ENCODE measurements at places on chromosomes 16 and 17.

GRCh38 chr17:75848523-75849278 lies 4.5 kb upstream of the UNC13D start:
- peak; percentile 73 for DNase-seq

DNA sequence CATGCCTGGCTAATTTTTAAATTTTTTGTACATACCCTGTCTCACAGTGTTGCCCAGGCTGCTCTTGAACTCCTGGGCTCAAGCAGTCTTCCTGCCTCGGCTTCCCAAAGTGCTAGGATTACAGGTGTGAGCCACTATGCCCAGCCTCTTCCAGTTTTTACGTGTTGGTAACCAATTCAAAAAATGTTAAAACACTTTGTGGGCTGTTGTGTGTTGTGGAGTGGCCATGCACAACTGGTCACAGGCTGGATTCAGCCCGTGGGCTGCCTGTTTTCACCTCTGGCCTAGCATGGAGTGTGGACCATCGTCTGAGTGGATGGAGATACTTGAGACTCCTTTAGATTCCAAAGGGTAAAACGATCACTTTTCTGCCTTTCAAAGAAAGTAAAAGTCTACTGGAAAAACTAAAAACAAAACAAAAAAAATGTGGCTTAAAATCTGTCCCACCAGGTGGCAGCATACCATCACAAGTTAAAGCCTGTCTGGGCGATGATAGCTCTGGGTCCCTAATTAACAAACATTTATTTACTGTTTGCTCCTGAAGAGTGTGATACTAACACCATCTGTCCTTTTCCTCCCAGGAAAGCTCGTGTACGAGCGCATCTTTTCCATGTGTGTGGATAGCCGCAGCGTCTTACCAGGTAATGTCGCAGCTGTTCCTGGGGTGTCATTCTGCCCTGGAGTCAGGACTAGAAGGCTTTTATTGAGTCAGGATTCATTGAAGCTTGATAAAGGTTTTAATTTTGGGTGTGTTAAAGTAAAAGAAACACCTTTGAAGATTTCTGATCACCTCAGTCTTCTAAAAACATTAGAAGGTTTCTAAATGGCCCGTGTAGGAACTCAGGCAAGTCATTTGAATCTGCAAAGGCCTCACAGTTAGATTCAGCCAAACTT lies 45.8 kb downstream of the VPS35L start:
- DNase-seq, result peak; percentile 35

- no peak for DNase-seq
These were observed 98.6 kb downstream of the KPNA2 start for GRCh38 chr17:68134046-68134637.

- no peak for DNase-seq
These were observed at the start of gene OR3A2 for GRCh38 chr17:3385869-3386816. OR3A2 (minus strand) TSS chr17:3386308.

DNA sequence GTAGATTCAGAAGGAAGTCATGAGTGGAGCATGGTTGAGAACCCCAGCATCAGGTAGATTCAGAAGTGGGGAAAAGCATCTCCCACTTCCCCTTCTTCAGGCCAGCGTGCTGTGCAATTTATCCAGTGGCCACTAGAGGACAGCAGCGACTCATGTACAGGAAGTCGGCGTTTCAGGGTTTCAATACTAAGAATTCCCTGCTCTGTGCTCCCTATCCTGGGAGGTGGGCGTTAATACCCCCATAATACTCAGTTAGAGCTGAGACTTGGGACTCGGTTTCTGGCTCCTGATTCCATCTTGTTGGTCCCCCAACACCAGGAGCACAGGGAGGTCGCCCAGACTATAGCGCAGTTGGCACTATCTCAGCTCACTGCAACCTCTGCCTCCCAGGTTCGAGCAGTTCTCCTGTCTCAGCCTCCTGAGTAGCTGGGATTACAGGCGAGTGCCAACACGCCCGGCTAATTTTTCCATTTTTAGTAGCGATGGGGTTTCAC lies 75.3 kb upstream of the AMZ2 start:
- DNase-seq, result peak; percentile 75

DNA sequence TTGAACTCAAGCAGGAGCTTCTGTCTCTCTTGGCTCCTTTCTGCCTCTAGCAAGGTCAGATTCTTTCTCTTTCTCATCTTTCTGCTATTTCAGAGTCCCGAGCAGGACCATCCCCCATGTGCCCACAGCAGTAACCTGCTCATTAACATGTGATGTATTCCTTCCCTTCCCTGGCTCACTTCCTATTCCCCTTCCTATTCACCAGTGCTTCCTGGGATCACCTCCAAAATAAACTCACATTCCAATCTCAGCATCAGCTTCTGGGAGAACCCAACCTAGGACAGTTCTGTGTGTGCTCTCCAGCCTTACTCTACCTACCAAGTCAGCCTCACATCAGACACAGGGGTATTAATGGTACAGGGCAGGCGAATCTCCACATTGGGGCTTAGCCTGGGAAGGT lies 546.4 kb upstream of the SALL1 start:
- no peak for DNase-seq

DNA sequence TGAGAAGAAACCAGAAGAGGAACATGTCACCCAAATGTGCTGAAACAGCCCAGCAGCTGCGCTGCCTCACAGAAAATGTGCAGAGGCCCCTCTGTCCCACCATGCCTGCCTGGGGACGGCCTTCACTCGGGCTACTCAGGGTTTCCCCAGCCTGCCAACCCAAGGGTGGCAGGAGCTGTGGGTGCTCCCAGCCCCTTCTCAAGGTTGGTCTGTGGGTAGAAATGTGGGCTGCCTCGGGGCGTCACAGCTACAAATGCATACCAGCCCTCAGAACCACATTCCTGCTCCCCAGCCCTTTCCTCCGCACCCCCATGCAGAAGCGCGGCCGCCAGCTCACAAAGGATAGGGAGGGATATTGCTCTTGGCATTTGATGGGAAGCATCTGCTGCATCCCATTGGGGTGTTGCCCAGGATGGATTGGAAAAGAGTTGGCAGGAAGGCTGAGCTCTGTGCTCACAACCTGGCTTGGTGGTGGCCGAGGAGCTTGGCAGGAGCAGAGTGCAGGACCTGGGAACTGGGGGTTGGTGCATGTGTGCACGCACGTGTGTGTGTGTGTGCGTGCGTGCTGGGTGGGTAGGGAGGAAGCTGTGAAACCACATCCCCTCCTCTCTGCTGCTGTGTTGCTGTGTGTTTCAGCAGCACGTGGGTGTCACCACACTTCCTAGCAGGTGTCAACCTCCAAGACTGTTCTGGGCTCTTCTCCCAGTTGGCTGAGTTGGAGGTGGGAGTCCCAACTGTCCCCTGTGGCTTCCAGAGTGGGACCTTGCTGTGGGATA lies 304.4 kb downstream of the SEC14L1 start:
- peak; percentile 84 for DNase-seq

DNA sequence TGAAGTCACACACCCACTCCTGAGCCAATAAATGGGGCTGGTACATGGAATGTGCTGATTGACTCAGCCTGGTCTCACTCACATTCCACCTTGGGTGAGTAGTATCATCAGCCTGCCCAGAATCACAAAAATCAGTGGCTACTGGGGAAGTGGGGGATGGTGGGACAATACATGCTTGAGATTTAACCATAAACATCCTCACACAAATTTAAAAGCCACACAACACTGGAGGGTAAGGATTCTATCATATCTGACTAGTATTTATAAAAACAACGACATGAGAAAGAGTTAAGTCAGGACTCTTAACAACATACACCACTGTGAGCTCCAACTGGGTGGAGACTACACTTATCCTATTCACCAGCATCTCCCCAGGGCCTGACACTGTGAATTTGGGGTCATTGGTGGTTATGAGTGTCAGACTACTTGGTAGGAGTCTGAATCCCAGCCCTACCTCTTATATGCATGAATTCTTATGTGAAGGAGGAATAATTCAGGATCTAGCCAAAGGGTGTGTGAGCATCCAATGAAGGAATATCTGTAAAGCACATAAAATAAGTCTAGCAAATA lies 26.0 kb upstream of the IRX6 start:
- DNase-seq, result no peak

DNA sequence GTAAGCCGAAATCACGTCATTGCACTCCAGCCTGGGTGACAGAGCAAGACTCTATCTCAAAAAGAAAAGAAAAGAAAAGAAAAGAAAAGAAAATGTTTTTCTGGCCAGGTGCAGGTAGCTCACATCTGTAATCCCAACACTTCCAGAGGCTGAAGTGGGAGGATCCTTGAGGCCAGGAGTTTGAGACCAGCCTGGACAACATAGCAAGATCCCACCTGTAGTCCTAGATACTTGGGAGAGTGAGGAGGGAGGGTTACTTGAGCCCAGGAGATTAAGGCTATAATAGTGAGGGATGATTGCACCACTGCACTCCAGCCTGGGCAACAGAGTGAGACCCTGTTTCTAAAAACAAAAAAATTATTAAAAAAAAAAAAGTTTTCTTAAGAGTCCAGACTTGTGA lies 2.5 kb upstream of the ATP5MC1 start:
- no peak for DNase-seq

GRCh38 chr17:59219992-59220327 lies 351 bp upstream of the GDPD1 start:
- DNase-seq, result no peak

- no peak for DNase-seq
These were observed 26.5 kb upstream of the SLC25A19 start for GRCh38 chr17:75315541-75316243.

- DNase-seq, result no peak
These were observed 6.3 kb downstream of the LMF1 start for GRCh38 chr16:964356-965035.

- no peak for DNase-seq
These were observed 105.5 kb downstream of the PRKCA start for GRCh38 chr17:66407864-66408263.

GRCh38 chr16:87203060-87203656 lies 114.0 kb downstream of the C16orf95 start:
- DNase-seq, result peak; percentile 77

GRCh38 chr16:84237994-84238750 lies 1.6 kb downstream of the KCNG4 start:
- DNase-seq, result no peak

- DNase-seq, result no peak
These were observed 22.3 kb upstream of the SMG1 start for GRCh38 chr16:18948372-18949020.

GRCh38 chr17:39205112-39205526 lies 5.0 kb downstream of the RPL19 start:
- no peak for DNase-seq

GRCh38 chr17:19727501-19728078 lies 11.2 kb upstream of the SLC47A2 start:
- DNase-seq, result peak; percentile 82

DNA sequence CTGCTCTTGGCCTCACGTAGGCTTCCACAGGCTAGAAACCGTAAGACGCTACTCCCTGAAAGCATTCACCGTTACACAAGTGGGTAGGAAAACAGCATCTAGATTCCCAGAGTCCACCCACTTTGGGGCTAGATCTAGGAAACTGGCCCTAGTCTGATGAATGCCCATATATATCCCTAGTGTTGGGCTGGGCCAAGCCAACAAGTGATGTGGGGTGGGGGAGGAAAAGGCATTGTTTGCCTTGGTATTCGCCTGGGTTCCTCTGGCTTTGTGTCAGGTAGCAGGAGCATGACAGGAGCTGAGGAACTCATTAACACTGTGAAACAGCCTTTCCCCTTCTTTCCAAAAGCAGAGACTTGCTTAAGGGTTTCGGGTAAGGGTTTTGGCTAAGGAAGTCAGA lies 112.4 kb downstream of the SMG6 start:
- DNase-seq, result no peak

GRCh38 chr16:66858740-66859396 lies 14.7 kb downstream of the CA7 start:
- DNase-seq, result no peak

GRCh38 chr17:74516561-74517328 lies 14.5 kb downstream of the CD300LB start:
- no peak for DNase-seq

DNA sequence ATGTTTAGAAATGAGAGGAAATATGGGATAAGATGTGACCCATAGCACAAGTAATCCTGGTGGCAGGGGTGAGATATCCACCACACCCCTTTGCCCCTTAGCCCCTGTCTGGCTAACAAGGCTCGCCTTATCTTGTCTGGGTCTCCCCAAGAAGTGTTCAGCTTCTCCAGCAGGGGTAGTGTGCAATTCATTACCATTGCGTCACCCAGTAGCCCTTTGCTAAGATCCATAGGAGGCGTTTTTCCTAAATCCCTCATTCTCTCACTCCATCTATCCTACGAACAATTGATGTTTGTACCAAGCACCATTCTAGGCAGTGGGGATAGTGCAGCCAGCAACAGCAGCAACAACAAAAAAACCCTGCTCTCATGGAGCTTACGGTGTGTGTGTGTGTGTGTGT lies 30.8 kb downstream of the CCDC42 start:
- DNase-seq, result no peak

GRCh38 chr17:39777534-39778365 lies 40.0 kb downstream of the GRB7 start:
- DNase-seq, result no peak

- no peak for DNase-seq
These were observed 15.4 kb downstream of the SCO1 start for GRCh38 chr17:10681866-10682446.

DNA sequence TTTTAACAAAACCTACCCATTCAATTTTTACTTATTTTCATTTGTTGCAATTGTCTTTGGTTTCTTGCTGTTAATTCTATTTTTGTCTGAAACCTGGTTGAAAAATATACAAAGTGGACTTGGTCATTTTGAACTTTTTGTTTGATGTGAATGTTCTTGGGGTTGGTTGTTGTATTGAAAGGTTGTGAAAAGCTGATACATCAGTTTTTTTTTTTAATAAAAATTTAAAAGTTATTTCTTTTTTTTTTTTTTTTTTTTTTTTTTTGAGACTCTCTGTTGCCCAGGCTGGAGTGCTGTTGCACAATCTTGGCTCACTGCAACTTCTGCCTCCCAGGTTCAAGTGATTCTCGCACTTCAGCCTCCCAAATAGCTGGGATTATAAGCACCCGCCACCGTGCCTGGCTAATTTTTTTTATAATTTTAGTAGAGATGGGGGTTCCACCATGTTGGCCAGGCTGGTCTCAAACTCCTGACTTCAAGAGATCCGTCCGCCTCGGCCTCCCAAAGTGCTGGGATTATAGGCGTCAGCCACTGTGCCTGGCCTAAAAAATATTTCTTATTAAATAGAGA lies 28.9 kb downstream of the WIPF2 start:
- no peak for DNase-seq

GRCh38 chr16:51638339-51639135 lies 487.5 kb upstream of the SALL1 start:
- no peak for DNase-seq

DNA sequence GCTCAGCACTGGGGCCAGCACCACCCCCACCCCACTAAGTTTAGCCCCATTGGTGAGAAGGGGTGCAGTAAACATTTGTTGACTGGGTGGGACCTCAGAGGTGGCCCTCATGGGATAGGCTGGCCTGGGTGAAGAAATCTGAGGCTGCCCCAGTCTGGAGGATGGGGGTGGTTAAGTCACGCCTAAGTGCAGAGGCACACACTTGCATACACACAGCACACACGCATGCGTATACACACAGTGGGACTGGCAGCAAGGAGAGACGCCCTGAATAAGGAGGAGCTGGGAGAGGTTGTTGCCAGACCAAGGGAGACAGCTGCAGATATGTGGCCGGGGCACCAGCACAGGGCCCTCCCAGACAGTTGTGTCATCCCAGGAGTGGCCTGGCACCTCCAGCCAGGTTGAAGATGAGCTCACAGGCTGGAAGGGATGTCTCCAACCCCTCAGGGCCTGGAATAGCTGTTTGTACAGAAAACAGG lies 3.0 kb upstream of the BCAR1 start:
- peak; percentile 67 for DNase-seq

GRCh38 chr16:49620158-49620868 lies 235.6 kb downstream of the ZNF423 start:
- peak; percentile 75 for DNase-seq
